ENCODE measurements at places on chromosomes 12 and 14. TPM values are rescaled to one million over a fixed set of nuclear protein-coding genes. Genes with fewer than 3 reads are reported as not detected.

The COX8C gene
- not detected for total RNA-seq

The TAS2R9 gene
- total RNA-seq: 0.09 TPM

The NEMP1 gene
- total RNA-seq: 4.7 TPM

The FKBP4 gene
- total RNA-seq: 65.5 TPM

The DBX2 gene
- total RNA-seq: 0.08 TPM

The ATF7IP gene
- 164 TPM for total RNA-seq

The CELA1 gene
- total RNA-seq: not detected

The MYF5 gene
- not detected for total RNA-seq

The CLEC4C gene
- not detected for total RNA-seq

The CCND2 gene
- total RNA-seq: 57.6 TPM

The SERPINA10 gene
- not detected for total RNA-seq

The STON2 gene
- 3.3 TPM for total RNA-seq

The CIT gene
- 48.0 TPM for total RNA-seq

The CSRP2 gene
- total RNA-seq: 26.7 TPM

The DAO gene
- total RNA-seq: not detected

- DNase-seq: no peak
Observed at GRCh38 chr12:101784376-101784775, 45.1 kb upstream of the SYCP3 start.

DNA sequence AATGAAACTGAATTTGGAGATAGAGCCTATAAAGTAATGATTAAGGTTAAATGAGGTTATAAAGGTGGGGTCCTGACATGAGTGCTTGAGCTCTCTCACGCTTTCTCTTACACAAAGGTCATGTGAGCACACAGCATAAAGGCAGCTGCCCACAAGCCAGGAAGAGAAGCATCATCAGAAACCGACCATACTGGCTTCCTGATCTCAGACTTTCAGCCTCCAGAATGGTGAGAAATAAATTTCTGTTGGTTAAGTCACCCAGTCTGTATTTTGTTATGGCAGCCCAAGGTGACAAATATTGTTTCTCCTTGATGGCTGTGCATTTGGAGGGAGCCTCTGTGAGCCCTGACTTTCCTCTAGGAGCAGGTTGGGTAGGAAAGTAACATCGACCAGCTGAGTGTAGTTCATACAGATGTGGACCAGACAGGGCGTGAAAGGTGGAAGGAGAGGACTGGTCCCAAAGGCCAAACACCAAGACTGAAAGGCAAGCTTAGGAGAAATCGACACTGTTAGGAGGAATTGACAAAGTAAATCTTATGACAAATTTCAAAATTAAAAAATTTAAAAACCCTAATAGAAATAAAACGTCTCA, 97.6 kb upstream of the SLC38A2 start:
- no peak for DNase-seq

DNA sequence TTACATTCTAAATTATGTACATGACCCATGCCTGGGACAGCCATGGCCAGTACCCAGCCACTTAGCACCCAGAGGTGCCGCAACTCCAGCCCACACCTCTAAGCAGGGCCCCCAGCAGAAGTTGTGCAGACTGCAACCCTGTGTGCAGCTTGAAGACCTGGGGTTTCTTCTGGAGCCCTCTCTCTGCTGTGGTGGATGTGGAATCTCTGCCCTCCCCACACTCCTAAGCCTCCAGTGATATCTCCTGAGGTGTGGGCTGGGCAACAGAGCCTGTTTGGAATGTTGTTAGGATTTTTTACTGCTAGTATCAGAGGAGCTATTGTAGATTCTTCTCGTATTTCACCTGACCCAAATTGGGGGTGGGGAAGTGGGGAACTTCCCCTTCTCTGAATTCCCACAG, 59.4 kb upstream of the TUNAR start:
- no peak for DNase-seq

- no peak for DNase-seq
Observed at GRCh38 chr14:20743556-20743955, 2.1 kb upstream of the EDDM3A start.

- peak; percentile 68 for DNase-seq
Observed at GRCh38 chr12:21774358-21775132, at the start of gene KCNJ8. Gene KCNJ8 (minus strand): TSS chr12:21774706. CDS start chr12:21773616, 1,090 bp downstream.

- DNase-seq: peak; percentile 67
Observed at GRCh38 chr12:12881151-12881909, 10.0 kb upstream of the GPRC5A start.

- DNase-seq: no peak
Observed at GRCh38 chr14:24171422-24172260, at the start of gene REC8. Gene REC8 (plus strand): TSS chr14:24172080. CDS start chr14:24172553, 473 bp downstream.

DNA sequence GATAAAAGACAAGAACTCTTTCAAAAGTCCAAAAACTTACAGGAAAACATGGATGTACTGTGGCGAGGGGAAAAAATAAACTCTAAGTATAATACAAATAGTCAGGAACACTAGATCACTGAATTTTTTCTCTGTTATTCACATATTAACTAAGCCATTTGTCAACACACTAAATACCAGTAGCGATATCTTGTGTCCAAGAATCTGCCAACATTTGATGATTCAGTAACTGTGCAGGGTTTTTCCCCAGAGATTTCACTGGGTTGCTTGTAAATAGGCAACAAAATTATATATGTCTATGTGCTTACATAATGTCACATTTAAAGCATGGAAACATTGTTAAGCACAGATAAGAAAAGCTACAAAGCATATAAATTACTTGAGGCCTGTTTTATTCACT, 205.9 kb downstream of the KIF21A start:
- DNase-seq: peak; percentile 24

- peak; percentile 6 for DNase-seq
Observed at GRCh38 chr14:34113005-34113511, 162.2 kb upstream of the EGLN3 start.

DNA sequence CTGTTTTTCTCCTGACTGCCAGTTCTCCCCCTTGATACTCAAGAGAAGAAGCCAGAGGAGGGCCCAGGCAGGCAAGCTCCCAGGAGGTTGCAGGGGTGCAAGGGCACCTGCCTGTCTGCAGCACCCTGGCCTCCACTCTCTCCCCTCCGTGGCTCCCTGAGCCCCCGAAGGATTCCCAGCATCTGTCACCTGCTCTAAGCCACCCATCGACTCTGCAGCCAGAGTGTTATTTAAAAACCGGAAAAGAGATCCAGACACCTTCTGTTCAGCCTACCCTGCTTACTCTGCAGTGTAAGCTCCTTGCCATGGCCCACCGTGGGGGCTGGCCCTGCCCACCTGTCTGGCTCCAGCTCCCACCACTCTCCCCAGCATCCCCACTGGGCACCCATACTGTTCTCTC, 121.4 kb downstream of the KSR2 start:
- DNase-seq: no peak

DNA sequence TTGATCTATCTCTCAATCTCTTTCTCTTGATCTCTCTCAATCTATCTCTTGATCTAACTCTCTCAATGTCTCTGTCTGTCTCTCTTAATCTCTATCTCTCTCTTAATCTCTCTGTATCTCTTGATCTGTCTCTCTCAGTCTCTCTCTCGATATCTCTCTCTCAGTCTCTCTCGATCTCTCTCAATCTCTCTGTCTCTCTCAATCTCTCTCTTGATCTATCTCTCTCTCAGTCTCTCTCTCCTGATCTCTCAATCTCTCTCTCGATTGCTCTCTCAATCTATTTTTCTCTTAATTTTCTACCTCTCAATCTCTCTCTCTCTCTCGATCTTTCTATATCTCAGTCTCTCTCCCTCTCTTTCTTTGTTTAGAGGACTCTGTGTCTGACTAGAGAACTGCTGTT, 126.7 kb downstream of the BCL11B start:
- DNase-seq: no peak

- peak; percentile 99 for DNase-seq
Observed at GRCh38 chr12:101935890-101936746, 58.7 kb downstream of the DRAM1 start.

- DNase-seq: peak; percentile 93
Observed at GRCh38 chr12:92973614-92974013, 44.5 kb upstream of the EEA1 start.

GRCh38 chr12:47356129-47356700, 276.5 kb upstream of the AMIGO2 start:
- DNase-seq: peak; percentile 45

DNA sequence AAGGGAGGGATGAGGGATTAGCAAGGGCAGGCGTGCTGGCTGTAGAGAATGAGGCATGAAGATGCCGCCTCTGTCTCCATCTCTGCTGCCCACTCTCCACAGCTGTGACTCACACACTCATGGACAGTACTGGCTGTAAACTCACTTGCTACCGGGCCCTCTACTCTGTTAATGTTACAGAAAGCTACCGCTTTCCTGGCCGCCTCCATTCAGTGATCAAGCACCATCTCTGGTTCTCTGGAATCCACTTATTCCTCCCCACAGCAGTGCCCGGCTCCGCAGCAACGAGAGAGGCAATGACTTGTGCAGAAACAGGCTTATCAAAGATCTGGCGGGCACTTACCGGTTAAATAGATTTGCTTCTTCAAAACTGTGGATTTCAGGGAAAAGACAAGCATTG, 34.8 kb downstream of the AMN start:
- no peak for DNase-seq

GRCh38 chr12:121443193-121443870, 43.4 kb downstream of the RNF34 start:
- peak; percentile 71 for DNase-seq

DNA sequence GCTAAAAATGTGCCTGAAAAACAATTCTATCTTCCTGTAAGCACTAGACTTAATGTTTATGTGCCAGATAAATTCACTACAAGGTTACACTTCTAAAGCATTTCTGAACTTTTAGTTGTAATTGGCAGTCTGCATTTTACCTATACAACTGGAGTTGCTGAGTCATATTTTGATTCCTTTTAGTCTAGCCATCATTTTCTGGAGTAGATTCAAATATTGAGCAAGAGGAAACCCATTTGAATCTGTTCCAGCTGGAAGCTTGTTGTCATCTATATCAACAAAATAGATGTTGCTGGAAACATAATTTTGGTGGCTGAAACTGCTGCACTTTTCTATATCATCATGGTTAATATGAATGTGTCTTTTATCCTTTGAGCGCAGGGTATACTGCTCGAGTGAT, 122.2 kb upstream of the CCDC175 start:
- DNase-seq: peak; percentile 39

DNA sequence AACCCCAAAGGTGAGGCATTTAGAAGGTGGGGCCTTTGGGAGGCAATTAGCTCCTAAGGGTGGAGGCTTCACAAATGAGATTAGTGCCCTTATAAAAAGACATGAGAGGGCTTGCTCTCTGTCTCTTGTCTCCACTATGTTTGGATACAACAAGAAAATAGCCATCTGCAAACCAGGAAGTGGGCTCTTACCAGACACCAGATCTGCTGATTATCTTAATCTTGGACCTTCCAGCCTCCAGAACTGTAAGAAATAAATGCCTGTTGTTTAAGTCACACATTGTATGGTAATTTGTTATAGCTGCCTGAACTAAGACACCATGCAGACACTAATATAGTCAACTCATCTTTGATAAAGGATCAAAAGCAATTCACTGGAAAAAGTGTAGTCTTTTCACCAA, 34.4 kb downstream of the TMEM116 start:
- no peak for DNase-seq

- DNase-seq: peak; percentile 18
Observed at GRCh38 chr12:103829092-103829491, 11.9 kb downstream of the NT5DC3 start.

GRCh38 chr14:55301437-55302121, 30.4 kb downstream of the FBXO34 start:
- peak; percentile 32 for DNase-seq

DNA sequence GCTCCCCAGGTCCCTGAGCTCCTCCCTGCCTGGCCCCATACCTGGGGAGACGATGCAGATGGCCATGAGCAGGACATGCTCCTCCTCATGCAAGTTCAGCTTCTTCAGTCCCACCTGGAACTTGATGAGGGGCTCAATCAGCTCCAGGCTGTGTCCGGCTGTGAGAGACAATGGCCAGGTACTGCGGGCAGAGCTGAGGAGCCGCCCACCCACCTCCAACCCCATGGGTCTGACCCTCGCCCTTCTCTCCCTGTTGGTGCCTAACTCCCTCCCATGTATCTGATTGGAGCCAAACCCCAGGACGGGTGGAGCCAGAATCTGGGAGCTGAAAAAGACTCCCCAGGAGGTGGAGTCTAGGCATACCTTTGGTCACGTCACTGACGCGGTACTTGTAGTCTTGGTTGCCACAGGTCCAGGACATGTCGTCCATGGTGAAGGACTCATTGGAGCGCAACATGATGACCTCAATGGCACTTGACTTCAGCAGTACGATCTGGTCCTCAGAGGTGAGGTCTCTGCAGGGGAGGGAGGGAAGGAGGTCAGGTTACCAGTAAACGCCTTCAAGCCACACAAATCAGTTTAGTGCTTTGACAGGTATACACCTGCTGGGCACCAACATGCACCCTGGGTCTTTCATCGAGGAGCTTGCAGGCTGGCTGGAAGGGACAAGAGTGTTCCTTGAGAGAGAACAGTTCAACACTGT, 26.7 kb upstream of the HDAC7 start:
- no peak for DNase-seq

DNA sequence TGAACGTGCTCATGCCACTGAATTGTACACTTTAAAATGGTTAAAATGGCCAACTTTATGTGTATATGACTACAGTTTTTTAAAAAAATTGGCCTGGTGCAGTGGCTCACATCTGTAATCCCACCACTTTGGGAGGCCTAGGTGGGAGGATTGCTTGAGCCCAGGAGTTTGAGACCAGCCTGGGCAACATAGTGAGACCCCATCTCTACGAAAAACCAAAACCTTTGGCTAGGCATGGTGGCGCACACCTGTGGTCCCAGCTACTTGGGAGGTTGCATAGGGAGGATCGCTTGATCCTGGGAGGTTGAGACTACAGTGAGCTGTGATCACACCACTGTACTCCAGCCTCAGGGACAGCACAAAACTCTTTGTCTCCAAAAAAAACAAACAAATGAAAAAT, 5.3 kb downstream of the BRI3BP start:
- DNase-seq: no peak

DNA sequence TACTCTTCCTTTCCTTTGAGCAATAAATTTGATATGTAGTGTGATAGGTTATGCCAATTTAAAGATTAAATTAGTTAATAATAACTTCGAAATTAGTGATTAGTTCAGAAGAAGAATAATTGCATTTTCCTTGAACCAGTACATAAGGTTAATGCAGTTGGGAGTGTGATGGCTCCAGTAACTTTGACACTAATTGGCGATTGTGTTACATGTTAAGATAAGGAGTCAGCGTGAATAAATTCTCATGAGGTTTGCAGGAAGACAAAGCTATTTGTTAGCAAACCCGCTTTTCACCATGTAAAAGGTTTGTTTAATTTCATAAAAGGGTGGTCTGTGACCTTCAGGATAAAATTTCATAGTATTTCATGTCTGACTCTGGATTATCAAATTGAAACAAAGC, 1226.8 kb downstream of the SLC16A7 start:
- no peak for DNase-seq

GRCh38 chr14:52279408-52279807, 11.9 kb downstream of the PTGDR start:
- peak; percentile 88 for DNase-seq

- DNase-seq: no peak
Observed at GRCh38 chr12:99154216-99154982, 493.2 kb upstream of the GARIN6 start.

GRCh38 chr14:87312169-87312893, 680.7 kb downstream of the GALC start:
- no peak for DNase-seq

GRCh38 chr12:130990034-130990433, 36.3 kb downstream of the ADGRD1 start:
- no peak for DNase-seq
